ENCODE measurements at places on chromosomes 5 and 9. TPM values are rescaled to one million over a fixed set of nuclear protein-coding genes. Genes with fewer than 3 reads are reported as not detected.

Gene BARX1
- not detected for total RNA-seq

Gene SMIM33
- total RNA-seq, result not detected

Gene SUSD1
- total RNA-seq, result 37.4 TPM

Gene PAX5
- 0.09 TPM for total RNA-seq

Gene SLC45A2
- total RNA-seq, result 0.13 TPM

Gene SAPCD2
- 78.8 TPM for total RNA-seq

Gene PHF24
- total RNA-seq, result not detected

Gene CBY3
- not detected for total RNA-seq

Gene AK8
- total RNA-seq, result not detected

Gene KCNV2
- total RNA-seq, result not detected

Gene IFNA13
- not detected for total RNA-seq

Gene NTRK2
- total RNA-seq, result not detected

Gene C9orf153
- total RNA-seq, result not detected

Gene SLC28A3
- total RNA-seq, result not detected

Gene ABCA1
- 0.09 TPM for total RNA-seq

Gene C1QTNF3
- 1.8 TPM for total RNA-seq

Gene CCNB1
- total RNA-seq, result 256 TPM

Gene PCDHGA2
- total RNA-seq, result 0.27 TPM

Gene BNIP1
- 18.9 TPM for total RNA-seq

Gene OBP2B
- total RNA-seq, result not detected

Gene PDLIM4
- total RNA-seq, result 31.5 TPM

Gene ABITRAM
- 19.7 TPM for total RNA-seq

Gene PAPPA
- 0.20 TPM for total RNA-seq

Gene HDHD3
- 15.7 TPM for total RNA-seq

Gene ARL14EPL
- total RNA-seq, result 0.20 TPM

Gene FAM114A2
- 22.1 TPM for total RNA-seq

Gene MRPL41
- total RNA-seq, result 158 TPM

Gene CCDC183
- total RNA-seq, result 0.54 TPM

Gene C7
- 0.82 TPM for total RNA-seq
